ENCODE measurements at places on chromosomes 7 and 10.
A peak's percentile ranks its signal among the peaks of the same experiment; 100 is the strongest.

GRCh38 chr7:155590215-155591018 is 44.1 kb upstream of the CNPY1 start:
- DNase-seq = peak; percentile 99

- peak; percentile 84 for DNase-seq
These were observed 125.3 kb upstream of the CCDC6 start for GRCh38 chr10:60031664-60032063.

GRCh38 chr7:108805808-108806397 is 236.2 kb downstream of the DNAJB9 start:
- no peak for DNase-seq

DNA sequence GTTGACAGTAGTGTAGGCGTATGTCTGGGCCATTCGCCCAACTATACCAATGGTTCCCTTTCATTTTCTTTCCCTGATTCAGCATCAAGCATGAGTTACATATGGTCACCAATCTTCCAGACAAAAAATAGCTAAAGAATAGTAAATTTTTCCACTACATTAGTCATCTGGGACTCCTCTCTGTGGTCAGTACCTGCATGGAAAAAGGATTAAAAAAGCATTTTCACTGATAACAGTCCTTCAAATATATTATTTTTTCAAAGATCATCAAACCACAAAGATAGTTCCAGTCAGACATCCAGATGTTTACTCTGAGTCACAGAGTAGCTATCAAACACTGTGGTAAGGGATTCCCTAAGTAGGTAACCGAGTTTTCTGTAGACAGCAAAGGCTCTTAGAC is 302.6 kb upstream of the SEMA3D start:
- DNase-seq = no peak

- DNase-seq = no peak
These were observed 810.7 kb upstream of the AUTS2 start for GRCh38 chr7:68787566-68787965.

- DNase-seq = no peak
These were observed 31.7 kb downstream of the GRIFIN start for GRCh38 chr7:2444476-2444875.

DNA sequence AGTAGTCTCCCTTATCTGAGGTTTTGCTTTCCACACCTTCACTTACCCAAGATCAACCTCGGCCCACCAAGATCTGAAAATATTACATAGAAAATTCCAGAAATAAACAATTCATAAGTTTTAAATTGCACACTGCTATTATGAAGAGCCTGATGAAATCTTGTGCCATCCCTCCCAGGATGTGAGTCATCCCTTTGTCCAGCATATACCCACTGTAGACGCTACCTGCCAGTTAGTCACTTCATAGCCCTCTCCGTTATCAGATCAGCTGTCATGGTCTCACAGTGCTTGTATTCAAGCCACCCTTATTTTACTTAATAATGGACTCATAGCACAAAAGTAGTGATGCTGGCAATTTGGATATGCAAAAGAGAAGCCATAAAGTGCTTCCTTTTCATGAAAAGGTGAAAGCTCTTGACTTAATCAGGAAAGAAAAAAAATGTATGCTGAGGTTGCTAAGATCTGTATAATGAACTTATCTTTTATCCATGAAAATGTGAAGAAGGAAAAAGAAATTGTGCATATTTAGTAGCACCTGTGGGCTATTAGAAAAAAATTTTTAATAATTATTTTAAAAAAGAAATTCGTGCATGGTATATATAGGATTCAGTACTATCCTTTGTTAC is 9.8 kb upstream of the MRPS16 start:
- DNase-seq = peak; percentile 5

GRCh38 chr10:60236869-60237524 is 152.7 kb downstream of the ANK3 start:
- peak; percentile 95 for DNase-seq

GRCh38 chr10:56633876-56634452 is 272.9 kb upstream of the ZWINT start:
- DNase-seq = no peak

GRCh38 chr10:1205450-1206030 is 149.4 kb downstream of the WDR37 start:
- no peak for DNase-seq

- DNase-seq = no peak
These were observed 235.0 kb upstream of the CSTF2T start for GRCh38 chr10:51934373-51934772.

GRCh38 chr10:88474884-88475844 is 108.0 kb downstream of the RNLS start:
- DNase-seq = no peak

- DNase-seq = no peak
These were observed 57.1 kb downstream of the KIF5B start for GRCh38 chr10:31999070-31999660.

- no peak for DNase-seq
These were observed 44.0 kb upstream of the TNRC18 start for GRCh38 chr7:5467645-5468044.

DNA sequence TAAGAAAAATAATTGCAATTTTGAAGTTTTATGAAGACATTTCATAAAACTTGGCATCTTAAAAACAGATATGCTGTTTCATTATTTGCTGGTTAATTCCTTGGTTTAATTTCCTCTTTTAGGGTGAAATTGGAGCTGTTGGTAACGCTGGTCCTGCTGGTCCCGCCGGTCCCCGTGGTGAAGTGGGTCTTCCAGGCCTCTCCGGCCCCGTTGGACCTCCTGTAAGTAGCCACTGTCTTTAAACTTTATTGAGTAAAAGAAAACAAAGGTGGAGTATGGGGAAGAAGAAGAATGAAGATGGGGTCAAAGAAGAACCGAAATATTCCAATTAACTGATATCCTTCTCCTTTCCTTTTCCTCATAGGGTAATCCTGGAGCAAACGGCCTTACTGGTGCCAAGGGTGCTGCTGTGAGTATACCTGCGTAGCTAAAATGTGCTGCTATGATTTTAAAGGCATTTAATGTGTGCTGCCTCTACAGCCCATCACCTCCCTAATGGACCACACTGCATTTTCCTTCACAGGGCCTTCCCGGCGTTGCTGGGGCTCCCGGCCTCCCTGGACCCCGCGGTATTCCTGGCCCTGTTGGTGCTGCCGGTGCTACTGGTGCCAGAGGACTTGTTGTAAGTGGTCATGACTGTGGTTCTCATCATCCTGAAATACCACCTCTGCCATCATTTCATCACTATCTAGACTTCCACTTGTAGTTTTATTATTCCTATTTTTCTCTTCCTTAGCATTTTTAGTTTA is 14.7 kb downstream of the COL1A2 start:
- DNase-seq = no peak

- DNase-seq = peak; percentile 28
These were observed 28.0 kb downstream of the CHST12 start for GRCh38 chr7:2431260-2431867.

GRCh38 chr10:10256860-10257259 is 760.8 kb upstream of the CELF2 start:
- no peak for DNase-seq

GRCh38 chr7:12146813-12147212 is 64.3 kb upstream of the TMEM106B start:
- DNase-seq = no peak

- no peak for DNase-seq
These were observed at the start of gene CLRN3 for GRCh38 chr10:127892743-127893142. CLRN3 (minus strand) TSS chr10:127892941; CDS start chr10:127892784, 157 bp downstream.

GRCh38 chr7:14747701-14748100 is 154.8 kb downstream of the DGKB start:
- DNase-seq = no peak

DNA sequence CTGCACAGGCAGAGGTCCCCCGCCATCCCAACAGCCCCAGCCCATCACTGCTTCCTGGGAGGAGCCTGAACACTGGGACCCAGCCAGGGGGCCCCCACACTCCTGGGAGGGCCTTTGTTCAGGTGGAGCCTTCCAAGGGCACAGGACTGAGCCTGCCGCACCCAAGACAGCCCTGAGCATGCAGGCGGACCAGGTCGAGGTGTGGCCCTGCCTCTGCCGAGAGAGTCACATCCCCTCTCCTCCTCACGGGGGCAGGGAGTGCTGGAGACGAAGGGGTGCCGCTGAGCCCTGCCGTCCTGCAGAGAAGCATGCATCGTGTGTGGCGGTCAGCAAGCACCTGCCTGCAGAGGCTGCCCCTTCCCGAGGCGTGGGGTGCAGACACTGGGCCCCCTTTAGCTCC is 7.3 kb upstream of the MAFK start:
- DNase-seq = no peak

- DNase-seq = no peak
These were observed 15.0 kb downstream of the CYP17A1 start for GRCh38 chr10:102822222-102822621.

- DNase-seq = no peak
These were observed 397.2 kb upstream of the NPVF start for GRCh38 chr7:25625306-25625992.

- DNase-seq = no peak
These were observed 372.1 kb downstream of the DNAJB6 start for GRCh38 chr7:157708919-157709295.

GRCh38 chr7:129169686-129170440 is 18.6 kb upstream of the SMO start:
- DNase-seq = peak; percentile 40

- DNase-seq = no peak
These were observed 80.0 kb downstream of the ATXN7L1 start for GRCh38 chr7:105796365-105796764.

DNA sequence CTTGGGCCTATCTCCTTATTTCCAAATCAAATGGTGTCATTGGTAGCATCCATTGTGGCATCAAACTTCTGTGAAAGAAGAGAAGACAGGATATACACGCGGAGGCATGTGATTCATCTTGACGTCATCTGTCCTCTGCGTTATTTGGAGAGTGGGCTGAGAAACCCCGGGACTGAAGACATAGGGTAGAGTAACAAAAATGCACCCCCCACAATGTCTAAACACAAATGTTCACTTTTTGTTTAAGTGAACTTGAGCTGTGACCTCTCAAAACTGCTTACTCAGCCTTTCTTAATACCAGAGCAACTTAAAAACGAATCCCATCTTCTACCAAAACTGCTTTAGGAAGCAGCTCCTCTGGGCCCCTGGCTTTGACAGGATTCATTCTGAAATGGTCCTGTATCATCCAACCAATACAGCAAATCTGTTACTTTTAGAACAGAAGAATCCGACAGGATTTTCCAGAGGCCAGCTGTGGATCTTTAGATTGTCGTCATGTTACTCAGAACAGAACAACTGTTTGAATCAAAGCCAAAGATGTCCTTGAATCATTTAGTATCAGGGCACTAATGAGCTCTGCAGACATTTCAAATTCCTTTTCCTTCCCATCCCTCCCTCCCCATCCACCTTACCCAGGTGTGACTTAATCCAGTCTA is 438.1 kb downstream of the SUGCT start:
- no peak for DNase-seq

- DNase-seq = no peak
These were observed 28.2 kb downstream of the PTPRE start for GRCh38 chr10:127935071-127935561.

All from CD14-positive monocyte (primary cell).